Activated T-helper 1 cell treated with Interleukin-2 at 50 U/mL for 16 hours (primary cell): ENCODE measurements at places on chromosomes 2 and 18.

DNA sequence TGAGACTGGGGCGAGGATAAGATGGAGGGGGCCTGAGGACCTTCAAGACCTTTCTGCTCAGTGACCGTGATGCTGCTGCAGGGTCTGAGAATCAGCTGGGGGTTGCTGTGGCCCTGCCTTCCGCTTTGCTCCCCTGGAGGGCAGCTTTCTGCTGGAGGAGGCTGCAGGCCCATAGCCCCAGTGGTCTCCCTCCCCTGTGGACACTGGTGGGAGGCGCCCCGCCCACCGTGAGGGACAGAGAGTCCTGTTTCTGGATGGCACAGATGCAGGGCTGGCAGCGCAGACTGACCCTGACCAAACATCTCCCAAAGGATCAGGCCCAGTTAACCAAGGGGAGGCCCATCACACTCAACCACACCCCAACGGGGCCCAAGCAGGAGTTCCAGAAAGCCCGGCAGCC lies 42.8 kb downstream of the PLB1 start:
- DNase-seq: no peak

DNA sequence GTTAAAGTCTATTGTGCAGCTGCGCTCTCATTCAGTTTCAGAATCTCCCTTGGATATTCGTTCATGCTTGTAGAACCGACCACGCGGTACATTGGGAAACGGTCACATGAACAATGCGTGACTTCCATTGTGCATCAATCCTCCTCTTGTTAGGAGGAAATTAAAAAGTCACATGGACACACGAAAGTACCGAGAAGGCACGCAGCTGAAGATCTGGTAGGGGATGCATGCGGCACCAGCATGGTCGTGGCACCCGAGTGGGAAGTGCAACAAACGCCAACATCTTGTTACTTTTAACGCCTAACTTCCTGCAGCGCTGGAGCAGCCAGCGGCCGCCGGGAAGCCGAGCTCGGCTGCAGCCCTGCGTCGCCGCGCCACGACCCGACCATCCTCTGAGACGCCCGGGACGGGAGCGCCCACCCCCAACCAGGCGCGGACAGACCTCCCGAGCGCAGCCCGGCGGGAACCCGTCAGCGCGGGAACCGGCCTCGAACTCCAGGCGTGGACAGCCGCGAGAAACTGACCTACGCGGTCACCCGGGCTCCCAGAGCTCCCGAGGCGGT lies 412 bp downstream of the OSBPL1A start:
- no peak for DNase-seq

DNA sequence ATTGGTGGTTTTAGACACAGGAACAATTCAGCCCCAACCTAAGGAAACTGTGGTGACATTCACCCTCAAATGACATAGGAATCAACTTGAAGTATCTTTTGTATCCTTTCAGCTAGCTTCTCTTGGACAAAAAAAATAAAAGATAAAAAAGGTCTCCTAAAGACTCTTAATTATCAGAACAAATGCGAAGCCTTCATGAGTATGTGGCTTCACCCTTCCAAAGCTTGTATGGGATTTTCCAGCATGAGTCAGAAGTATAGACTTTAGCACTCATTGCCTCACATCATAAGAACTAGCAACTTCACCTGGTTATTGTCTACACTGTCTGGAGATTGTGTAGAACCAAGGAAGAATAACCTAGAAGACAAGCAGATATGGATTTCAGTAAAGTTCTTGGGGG lies 135.4 kb downstream of the LAMA3 start:
- no peak for DNase-seq

GRCh38 chr2:219681694-219682300 lies 54.4 kb downstream of the SLC4A3 start:
- DNase-seq: no peak

GRCh38 chr2:197011801-197012641 lies 85.5 kb upstream of the PGAP1 start:
- DNase-seq: no peak

DNA sequence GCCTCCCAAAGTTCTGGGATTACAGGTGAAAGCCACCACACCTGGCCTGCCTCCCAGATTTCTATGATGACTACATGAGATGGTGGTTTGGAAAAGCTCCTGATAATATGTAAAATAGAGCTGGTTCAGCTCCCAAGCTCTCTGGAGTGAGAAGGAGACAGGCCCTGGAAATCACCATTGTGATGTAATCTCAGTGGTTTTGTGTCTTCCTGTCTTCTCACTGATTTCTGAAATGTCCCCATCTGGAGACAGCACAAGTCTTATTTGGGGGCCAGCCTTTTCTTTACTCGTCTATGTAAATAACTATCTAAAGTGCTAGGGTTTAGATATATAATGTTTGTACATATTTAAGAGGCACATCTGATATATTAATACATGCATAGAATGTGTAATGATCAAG lies 64.0 kb downstream of the CCNT2 start:
- DNase-seq: no peak

GRCh38 chr2:161991991-161992390 lies 82.0 kb downstream of the DPP4 start:
- no peak for DNase-seq

- DNase-seq: no peak
Observed at GRCh38 chr2:147356157-147356556, 488.7 kb upstream of the ACVR2A start.

DNA sequence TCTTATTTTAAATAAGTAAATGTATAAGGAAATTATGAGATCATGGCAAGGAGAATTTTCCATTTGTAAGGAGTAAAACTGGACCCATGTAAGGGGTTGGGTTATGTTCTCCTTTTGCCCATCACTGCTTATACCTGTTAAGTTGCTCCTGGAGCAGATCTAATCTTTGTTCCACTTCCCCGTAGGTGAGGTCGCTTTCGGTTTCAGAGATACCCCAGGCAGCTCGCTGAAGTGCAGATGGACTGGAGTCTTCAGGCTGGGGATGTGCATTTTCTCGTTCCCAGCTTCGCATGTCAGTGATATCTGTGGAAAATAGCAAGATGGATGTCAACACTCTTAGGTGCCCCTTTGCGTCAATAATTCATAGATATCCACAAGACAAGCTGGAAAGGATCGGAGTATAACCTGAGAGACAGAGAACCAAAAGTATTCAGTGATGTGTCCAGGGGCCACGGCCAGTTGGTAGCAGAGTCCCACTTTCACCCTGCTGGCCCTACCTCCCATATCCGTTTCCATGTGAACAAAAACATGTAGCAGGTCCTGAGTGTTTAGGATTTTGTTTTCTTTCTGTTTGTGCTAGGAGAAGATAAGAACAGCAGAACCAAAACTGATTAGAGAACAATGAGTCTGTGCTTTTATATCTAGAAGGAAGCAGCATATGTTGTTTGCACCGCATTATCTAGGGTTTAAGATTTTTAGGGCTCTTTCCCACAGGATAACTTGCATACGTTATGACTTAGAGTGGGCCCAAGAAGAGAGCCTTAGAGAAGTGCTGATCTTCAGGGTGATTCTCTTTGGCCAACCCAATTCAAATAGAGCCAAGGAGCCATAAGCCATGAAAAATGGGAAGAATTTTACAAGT lies 36.0 kb downstream of the GCA start:
- DNase-seq: no peak

- DNase-seq: no peak
Observed at GRCh38 chr18:58788971-58789875, 75.5 kb upstream of the ZNF532 start.

DNA sequence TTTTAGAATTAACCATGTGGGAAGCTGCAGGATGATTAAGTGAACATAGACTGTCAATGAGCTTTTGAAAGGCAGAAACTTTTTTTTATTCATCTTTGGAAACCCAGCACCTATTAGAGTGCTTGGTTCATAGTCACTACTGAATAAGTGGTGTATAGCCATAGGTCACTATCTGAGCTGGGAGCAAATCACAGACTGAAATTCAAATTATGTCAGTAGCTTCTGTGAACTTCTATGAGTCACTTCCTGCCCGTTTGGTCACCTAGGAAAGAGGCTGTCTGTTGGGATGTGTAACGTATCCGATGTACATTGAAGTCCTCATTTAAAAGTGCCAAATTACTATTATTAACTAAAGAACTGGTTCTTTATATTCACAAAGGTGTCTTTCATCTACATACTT lies 20.5 kb upstream of the SLC40A1 start:
- DNase-seq: no peak

GRCh38 chr2:105387225-105387624 lies 11.6 kb downstream of the FHL2 start:
- no peak for DNase-seq

GRCh38 chr18:63273222-63273927 lies 46.2 kb downstream of the BCL2 start:
- no peak for DNase-seq

- DNase-seq: no peak
Observed at GRCh38 chr18:231563-231962, 36.3 kb downstream of the THOC1 start.

- DNase-seq: no peak
Observed at GRCh38 chr2:68719912-68720311, 14.7 kb upstream of the ARHGAP25 start.

GRCh38 chr18:79775441-79776221 lies 22.1 kb upstream of the KCNG2 start:
- DNase-seq: no peak

DNA sequence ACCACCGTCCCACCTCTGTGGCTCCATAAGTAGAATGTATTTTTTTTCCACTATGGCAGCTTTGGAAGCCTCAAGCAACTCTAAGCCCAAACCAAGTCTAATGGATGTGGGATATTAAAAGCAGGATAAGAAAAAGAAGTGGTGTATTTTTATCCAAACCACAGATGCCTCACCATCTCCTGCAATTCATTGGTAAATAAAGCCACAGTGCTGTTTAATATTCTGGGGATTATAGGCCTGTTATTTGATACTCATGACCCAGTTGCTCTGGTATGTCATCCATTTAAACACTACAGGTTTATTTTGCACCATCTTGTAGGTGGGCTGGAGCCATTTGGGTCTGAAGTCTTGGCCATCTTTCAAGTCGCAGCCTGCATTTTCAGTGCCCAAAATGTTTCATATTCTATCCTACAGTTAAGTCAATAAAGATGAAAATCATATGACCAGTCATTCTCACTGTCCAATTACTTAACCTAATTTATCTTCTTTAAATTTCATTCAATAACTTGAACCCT lies 279.5 kb upstream of the EPHA4 start:
- DNase-seq: no peak

- DNase-seq: no peak
Observed at GRCh38 chr2:1282552-1282951, 130.7 kb upstream of the TPO start.

DNA sequence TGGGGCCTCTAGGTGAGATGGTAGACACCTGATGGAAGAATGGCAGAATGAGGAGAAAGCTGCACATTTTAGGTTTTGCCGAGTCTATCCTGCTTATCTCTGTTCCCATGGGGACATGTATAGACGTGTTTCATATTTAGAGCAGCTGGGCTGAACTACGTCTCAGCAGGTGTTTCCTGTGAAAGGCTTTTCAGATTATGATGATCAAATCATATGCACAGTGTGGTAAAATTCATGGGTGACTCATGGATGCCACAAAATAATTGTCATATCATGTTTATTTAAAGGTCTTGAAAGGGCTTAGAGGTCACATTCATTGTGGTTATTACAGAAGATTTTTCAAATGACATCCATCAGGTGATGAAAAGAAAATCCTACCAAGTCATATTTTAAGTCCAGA lies 90.5 kb downstream of the ICOS start:
- no peak for DNase-seq

- no peak for DNase-seq
Observed at GRCh38 chr2:22656426-22656825, 728.6 kb upstream of the KLHL29 start.

DNA sequence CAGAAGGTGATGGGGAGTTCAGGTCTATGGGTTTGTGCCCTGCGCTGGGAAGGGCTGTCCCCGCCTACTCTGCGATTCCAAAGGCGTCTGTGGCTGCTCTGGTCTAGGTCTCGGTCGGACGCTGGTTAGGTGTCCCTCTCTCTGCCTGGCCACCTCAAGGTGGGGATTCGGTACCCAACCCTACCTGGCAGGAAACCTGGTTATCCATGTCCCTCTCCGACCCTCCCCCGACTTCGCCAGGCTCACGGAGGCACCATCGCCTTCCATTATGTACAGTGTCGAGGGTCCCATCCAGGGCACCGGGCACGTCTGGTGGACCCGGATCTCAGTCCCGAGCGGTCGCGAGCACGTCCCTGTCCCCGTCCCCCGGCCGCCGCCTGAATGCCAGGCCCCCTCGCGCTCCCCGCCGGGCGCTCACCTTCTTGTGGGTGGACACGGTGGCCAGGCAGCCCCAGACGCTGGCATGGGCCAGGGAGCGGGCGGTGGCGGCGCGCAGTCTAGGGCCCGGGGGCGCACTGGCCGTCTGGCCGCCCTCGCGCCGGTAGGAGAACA lies 628 bp downstream of the CREG2 start:
- no peak for DNase-seq

GRCh38 chr2:64504774-64505720 lies 19.1 kb upstream of the AFTPH start:
- DNase-seq: no peak

GRCh38 chr18:4293337-4293736 lies 161.8 kb downstream of the DLGAP1 start:
- DNase-seq: no peak

DNA sequence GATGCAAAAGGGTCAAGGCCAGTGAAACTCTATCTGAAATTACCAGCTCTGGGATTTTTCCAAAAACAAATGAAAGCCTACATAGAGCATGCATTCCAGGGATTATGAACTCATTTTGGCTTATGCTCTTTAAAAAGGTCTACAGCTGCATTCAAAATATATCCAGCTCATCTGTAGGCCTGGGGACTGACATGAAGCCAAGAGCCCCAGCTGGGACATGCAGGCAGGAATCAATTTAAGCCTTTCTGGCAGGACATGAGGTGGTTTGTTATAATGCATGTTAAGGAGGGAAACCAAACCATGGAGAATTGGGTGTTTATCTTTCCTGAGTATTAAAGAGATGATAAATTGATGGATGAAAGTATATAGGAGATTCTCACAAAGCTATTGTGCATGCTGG lies 164.5 kb downstream of the RBM43 start:
- DNase-seq: no peak

- no peak for DNase-seq
Observed at GRCh38 chr2:40304340-40304739, 147.6 kb downstream of the SLC8A1 start.

GRCh38 chr18:79989195-79989497 lies 783 bp upstream of the TXNL4A start:
- DNase-seq: no peak

DNA sequence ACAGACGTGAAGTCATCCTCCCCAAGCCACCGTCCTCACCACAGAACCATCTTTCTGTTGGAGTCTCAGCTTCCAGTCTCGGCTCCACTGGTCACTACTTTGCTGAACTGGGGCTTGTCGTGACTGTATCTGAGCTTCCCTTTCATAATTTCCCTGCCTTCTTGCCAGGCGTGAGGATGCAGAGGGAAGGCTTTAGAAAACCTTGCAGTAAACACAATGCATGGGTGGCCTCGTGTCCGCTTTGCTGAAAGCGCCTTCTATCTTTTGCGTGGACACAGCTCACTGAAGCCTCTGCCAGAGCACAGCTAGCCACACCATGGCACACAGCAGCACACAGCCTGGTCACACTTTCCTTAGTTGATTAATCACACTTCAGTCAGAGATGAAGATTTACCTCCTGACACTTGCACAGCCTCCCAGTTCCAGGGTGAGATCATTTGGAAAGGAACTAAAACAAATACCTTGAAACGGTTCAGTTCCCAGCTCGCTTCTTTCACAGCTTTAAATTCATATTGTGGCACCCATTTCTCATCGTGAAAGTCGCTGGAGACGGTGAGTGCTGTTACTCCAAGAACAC lies 2.8 kb upstream of the GPR45 start:
- no peak for DNase-seq

- DNase-seq: no peak
Observed at GRCh38 chr2:183519371-183520056, 395.3 kb downstream of the NUP35 start.

- DNase-seq: no peak
Observed at GRCh38 chr2:227325839-227326195, 766 bp downstream of the MFF start.

GRCh38 chr2:74894272-74894981 lies 60.5 kb downstream of the HK2 start:
- DNase-seq: no peak
